Lower leg skin (tissue), 4 donors: ENCODE measurements at places on chromosomes 4 and X. TPM values are rescaled to one million over a fixed set of nuclear protein-coding genes. Genes with fewer than 3 reads are reported as not detected.

Gene CXCL3
- 0.49 TPM for total RNA-seq

Gene CEP44
- 13.1 TPM for total RNA-seq

Gene TRPC5OS
- total RNA-seq, result not detected

Gene CENPVL1
- not detected for total RNA-seq

Gene TMEM47
- total RNA-seq, result 9.6 TPM

Gene PCYT1B
- not detected for total RNA-seq

Gene SLC25A4
- 25.6 TPM for total RNA-seq

Gene IL1RAPL1
- total RNA-seq, result 0.10 TPM

Gene DKK2
- 3.2 TPM for total RNA-seq

DNA sequence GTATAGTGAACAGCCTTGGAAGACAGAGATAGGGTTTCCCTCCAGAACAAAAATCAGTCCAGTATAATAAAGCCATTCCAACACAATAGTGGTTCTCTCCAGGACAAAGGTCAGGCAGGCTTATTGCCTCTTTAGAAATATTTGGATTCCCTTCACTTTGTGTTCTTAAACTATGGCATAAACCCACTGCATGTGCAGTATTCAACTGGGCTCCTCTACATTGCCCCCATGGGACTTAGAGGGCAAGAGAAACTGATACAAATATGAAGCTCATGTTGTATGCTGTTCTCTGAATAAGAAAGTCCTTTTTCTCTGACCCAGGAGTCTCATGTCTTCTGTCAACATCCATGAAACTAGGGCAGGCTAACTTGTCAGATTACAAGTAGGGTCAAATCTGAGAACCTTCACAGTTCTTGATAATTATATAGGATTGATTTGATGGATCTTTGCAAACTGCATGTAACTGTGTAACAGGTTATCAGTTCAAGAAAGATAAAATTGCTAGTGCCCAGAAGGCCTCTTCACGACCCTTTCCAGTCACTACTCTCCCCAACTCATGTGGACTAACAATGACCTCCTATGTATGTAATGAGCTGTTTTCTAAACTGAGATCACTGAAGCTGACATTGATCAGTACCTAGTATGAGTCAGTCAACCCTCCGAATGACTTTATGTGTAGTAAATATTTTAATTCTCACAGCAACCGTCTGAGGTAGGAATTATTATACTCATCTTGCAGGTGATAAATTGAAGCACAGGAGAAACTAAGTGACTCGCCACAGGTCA is 31.9 kb upstream of the FAM9C start:
- DNase-seq, result no peak

DNA sequence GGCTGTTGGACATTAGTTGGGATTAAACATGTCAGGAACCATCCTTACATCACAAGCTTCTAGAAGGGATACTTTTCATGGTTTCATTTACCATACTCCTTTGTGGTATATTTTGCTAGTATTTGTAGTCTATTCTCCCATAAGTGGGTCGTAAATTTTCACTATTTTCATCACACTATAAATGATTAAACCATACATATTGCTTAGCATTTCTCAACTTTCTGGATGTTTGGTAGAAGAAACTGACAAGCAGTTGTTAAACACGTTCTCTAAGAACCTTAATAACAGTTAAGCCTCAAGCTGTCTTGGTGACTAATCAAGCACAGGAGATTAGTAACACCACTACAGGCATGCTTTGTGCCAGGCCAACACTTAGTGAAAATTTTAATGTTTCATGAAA is 375.5 kb downstream of the NAF1 start:
- no peak for DNase-seq

DNA sequence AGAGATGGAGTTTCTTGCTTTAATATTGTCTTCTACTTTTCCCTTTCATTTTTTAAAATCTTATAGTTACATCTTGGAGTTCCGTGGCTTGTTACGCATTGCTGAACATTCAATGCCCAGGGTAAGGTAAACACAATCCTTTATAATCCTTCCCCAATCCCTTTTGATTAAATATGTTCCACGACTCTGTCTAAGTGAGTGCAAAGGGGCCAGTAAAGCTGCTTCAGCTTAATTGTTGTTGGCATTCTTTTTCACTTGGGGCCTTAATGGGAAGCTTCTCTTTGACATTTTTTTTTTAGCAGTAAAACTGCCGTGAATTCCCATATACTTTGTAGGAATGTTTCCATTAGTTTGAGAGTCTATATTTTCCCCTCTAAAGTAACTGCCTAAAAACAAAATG is 1028.1 kb downstream of the C4orf33 start:
- DNase-seq, result no peak

DNA sequence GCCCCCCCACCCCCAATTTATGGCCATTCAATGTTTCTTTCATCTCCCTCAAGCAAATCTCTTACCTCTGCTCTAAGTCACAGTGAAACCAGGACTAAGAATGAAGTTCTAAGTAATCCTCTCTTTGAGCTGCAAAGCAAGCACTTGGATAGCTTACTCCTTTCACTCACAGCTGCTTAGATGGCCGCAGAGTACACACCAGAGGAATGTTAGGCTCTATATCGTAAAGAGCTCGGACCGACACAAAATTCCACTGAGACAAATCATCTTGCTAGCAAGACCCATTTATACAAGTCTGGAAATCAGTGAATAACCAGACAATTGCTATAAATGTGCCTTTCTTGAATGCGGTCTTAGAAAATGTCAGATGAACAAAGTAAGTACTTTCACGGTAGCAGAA is 135.0 kb downstream of the IDS start:
- DNase-seq, result no peak

DNA sequence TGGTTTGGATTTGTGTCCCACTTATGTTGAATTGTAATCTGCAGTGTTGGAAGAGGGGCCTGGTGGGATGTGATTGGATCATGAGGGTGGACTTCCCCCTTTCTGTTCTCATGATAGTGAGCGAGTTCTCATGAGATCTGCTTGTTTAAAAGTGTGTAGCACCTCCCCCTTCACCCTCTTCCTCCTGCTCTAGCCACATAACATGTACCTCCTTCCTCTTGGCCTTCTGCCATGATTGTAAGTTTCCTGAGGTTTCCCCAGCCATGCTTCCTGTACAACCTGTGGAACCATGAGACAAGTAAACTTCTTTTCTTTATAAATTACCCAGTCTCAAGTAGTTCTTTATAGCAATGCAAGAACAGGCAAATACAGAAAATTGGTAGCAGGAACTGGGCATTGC is 138.7 kb downstream of the INPP4B start:
- no peak for DNase-seq

DNA sequence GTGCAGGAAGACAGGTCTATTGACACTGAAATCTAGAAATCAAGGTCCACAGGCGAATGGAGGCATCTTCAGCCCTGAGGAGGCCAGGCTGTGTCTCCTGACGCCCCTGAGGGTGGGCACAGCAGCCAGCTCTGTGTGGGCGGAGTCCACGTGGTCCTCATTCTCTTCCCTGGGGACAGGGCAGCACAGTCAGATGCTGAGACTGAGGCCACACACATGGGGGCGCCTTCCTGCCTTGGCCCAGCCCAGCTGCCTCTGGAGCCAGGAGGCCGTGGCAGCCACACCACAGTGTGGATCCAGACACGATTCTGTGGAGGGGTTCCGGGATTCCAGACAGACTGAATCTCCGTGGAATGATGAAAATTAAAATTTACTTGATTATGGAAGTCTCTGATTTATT is 20.8 kb downstream of the FGFR3 start:
- no peak for DNase-seq

- DNase-seq, result no peak
Measured at GRCh38 chr4:158353541-158354304, 143.4 kb downstream of the TMEM144 start.

DNA sequence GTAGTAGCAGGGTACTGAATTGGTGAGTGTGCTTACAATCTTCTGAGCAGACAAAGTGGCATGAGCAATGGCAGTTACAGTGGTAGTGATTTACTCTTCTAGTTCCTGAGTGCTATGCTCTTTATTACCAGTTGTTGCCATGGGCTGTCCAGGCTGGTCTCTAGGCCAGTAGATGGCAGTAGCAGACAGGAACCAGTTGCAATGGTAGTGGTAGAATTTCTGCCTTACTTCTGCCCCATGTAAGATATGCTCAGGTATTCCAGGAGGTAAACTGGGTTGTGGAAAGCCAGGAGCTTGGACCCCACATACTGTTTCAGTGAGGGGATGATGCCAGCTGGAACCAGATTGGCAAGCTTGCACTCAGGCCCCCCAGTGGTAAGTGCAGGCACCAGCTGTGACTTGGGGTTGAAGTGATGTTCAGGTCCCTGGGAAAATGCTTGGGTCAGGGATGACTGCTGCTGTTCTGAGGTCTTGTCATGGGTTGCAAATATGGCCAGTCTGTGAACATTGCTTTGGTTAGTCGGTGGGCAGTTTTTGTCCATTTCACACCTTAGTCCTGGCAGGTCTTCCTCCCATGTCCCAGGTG is 63.0 kb upstream of the ZXDB start:
- DNase-seq, result no peak

DNA sequence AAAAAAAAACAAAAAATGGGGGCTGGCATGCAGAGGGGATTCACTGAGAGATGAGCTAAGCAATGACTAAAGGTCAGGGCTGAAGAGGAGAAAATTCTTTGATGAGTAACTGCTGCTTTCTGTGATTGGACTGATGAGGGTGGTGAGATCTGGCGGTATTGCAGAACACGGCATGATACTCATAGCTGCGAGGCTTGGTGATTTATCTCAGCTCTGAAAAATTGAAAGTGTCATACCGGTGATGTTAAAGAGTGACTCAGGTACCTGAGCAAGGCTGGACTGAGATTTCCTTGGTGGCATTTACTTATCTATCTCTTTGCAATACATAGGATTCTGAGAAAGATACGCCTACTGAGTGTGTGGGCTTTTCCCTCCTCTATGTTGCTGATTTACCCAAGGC is 204.1 kb upstream of the DDX53 start:
- no peak for DNase-seq

DNA sequence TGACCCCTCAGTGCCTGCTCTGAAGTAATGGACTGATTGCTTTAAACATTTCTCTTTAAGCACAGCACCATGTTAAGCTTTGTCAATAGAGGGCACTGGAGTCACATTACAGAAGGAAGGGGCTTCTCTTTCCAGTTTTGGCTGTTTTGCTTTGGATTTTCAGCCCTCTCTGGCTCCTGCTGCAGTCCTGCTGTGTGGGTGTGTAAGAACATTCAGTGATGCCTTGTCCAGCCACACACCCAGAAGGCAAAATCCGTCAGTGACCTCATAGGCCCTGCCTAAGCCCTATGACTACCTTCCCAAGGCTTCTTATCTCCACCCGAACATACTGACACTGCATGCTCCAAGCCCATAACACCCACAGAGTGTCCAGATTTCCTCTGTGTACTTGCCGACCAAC is 215.3 kb upstream of the CTSO start:
- DNase-seq, result no peak

GRCh38 chrX:143095816-143096215 is 70.1 kb downstream of the SPANXN4 start:
- DNase-seq, result no peak

DNA sequence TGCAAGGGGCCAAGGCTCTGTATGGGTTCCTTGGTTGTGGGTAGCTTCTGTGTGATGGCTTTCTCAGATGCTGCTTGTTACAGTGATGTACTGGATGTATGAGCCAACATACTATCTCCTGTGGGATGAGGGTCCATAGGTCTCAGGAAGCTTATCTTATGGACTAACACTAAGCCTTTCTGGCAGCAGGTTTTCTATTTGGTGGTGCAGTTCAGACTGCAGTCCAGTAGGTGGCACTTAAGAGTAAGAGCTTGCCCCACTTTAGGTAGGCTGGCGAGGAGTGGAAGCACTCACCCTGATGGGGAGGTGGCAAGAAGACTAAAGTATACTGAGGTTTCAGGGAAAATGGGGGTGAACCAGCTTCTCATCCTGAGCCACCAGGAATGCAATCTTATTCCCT is 306.7 kb upstream of the MAOA start:
- no peak for DNase-seq

DNA sequence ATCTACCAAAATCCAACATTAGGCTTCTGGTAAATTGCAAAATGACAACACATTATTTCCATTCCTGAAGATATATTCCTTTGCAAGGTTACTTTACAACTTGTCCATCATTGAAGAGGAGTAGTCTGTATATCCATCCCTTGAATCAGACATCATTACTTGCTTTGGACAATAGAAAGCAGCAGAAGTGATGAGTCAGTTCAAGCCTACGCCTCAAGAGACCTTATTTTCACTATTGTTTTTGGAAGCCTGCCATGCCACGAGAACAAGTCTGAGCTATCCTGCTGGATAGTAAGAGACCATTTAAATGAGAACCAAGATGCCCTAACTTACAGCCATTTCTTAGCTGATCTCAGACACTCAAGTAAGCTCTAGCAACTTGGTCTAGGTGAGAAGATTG is 246.0 kb upstream of the HHIP start:
- no peak for DNase-seq

- DNase-seq, result peak; percentile 56
Measured at GRCh38 chr4:38782452-38783108, at the start of gene TLR10. Gene TLR10, minus strand, starts transcription at chr4:38782990. Its CDS starts 7,400 bp downstream, at chr4:38775590.

- peak; percentile 63 for DNase-seq
Measured at GRCh38 chr4:15149839-15150592, 147.7 kb downstream of the CPEB2 start.

GRCh38 chr4:33467291-33467690 is 2747.1 kb downstream of the PCDH7 start:
- DNase-seq, result no peak

GRCh38 chr4:145739845-145740244 is 59.9 kb downstream of the C4orf51 start:
- no peak for DNase-seq

GRCh38 chrX:2723286-2723879 is 28.5 kb upstream of the XG start:
- no peak for DNase-seq

- DNase-seq, result no peak
Measured at GRCh38 chrX:117713411-117713810, 403.2 kb downstream of the KLHL13 start.

- DNase-seq, result no peak
Measured at GRCh38 chr4:45121426-45121975, 395.1 kb upstream of the GNPDA2 start.
